Endothelial cell of coronary artery (primary cell): ENCODE measurements at places on chromosomes 7 and 10. TPM values are rescaled to one million over a fixed set of nuclear protein-coding genes. Genes with fewer than 3 reads are reported as not detected.

The PGAM2 gene
- total RNA-seq, result not detected in 2 replicates

The SPDYE18 gene
- 0.09 and 0.28 TPM in 2 replicates for total RNA-seq

The MINDY3 gene
- 17.0 and 22.0 TPM in 2 replicates for total RNA-seq

The SPDYE2B gene
- total RNA-seq, result not detected in 2 replicates

The OPN1SW gene
- total RNA-seq, result not detected in 2 replicates

The ALOX5 gene
- under 0.01 and 0.18 TPM in 2 replicates for total RNA-seq

The AKR1C2 gene
- 3.5 TPM in 1 of 2 replicates, not detected in the other for total RNA-seq

The LOXL4 gene
- 0.81 and 2.4 TPM in 2 replicates for total RNA-seq

The ZNF736 gene
- 2.6 and 7.9 TPM in 2 replicates for total RNA-seq

The STAG3 gene
- 0.09 and 0.19 TPM in 2 replicates for total RNA-seq

The LIPF gene
- total RNA-seq, result not detected in 2 replicates

The ORAI2 gene
- total RNA-seq, result 64.3 and 74.0 TPM in 2 replicates

The CCDC3 gene
- 0.28 and 2.2 TPM in 2 replicates for total RNA-seq

The TMEM270 gene
- total RNA-seq, result not detected in 2 replicates

The RBP4 gene
- total RNA-seq, result not detected in 2 replicates

The CSTF2T gene
- total RNA-seq, result 20.0 and 20.8 TPM in 2 replicates

The CHAT gene
- total RNA-seq, result not detected in 2 replicates

The HECW1 gene
- total RNA-seq, result not detected in 2 replicates

The CFAP69 gene
- 2.2 and 2.4 TPM in 2 replicates for total RNA-seq

The ACTR3C gene
- 0.19 TPM in 1 of 2 replicates, not detected in the other for total RNA-seq

The PPP1R3C gene
- 0.72 and 8.2 TPM in 2 replicates for total RNA-seq

The CALN1 gene
- total RNA-seq, result not detected in 2 replicates

The CHN2 gene
- under 0.01 and 0.56 TPM in 2 replicates for total RNA-seq

The MEST gene
- total RNA-seq, result 8.3 and 52.8 TPM in 2 replicates

The GDF2 gene
- total RNA-seq, result not detected in 2 replicates

The PDSS1 gene
- total RNA-seq, result 8.8 and 10.1 TPM in 2 replicates

The CFTR gene
- not detected in 2 replicates for total RNA-seq

The PNLIPRP2 gene
- total RNA-seq, result not detected in 2 replicates

The VGF gene
- under 0.01 TPM in 1 of 2 replicates, not detected in the other for total RNA-seq

The TMEM236 gene
- total RNA-seq, result under 0.01 and 0.19 TPM in 2 replicates

The LRRD1 gene
- not detected in 2 replicates for total RNA-seq

The JAZF1 gene
- total RNA-seq, result 3.6 and 5.3 TPM in 2 replicates

The TECPR1 gene
- 52.8 and 64.7 TPM in 2 replicates for total RNA-seq

The GPR85 gene
- 0.19 and 2.8 TPM in 2 replicates for total RNA-seq

The TMEM196 gene
- not detected in 2 replicates for total RNA-seq

The PDGFA gene
- total RNA-seq, result 76.9 and 90.8 TPM in 2 replicates

The MCM7 gene
- total RNA-seq, result 51.6 and 123 TPM in 2 replicates

The TBX20 gene
- total RNA-seq, result 1.3 and 3.2 TPM in 2 replicates

The SPDYE5 gene
- not detected in 2 replicates for total RNA-seq

The RBM20 gene
- total RNA-seq, result 0.09 and 0.27 TPM in 2 replicates

The ALKBH4 gene
- total RNA-seq, result 8.6 and 12.1 TPM in 2 replicates

The C10orf67 gene
- not detected in 2 replicates for total RNA-seq

The GPC2 gene
- total RNA-seq, result 3.9 and 5.6 TPM in 2 replicates

The MKLN1 gene
- total RNA-seq, result 15.1 and 26.4 TPM in 2 replicates

The MOGAT3 gene
- total RNA-seq, result not detected in 2 replicates

The SPDYE1 gene
- total RNA-seq, result not detected in 2 replicates

The NACAD gene
- 0.18 and 1.0 TPM in 2 replicates for total RNA-seq

The SPAM1 gene
- not detected in 2 replicates for total RNA-seq

The CC2D2B gene
- total RNA-seq, result 0.09 TPM in 1 of 2 replicates, not detected in the other

The CPA2 gene
- not detected in 2 replicates for total RNA-seq

The SPDYE2 gene
- not detected in 2 replicates for total RNA-seq

The RNF133 gene
- total RNA-seq, result 0.72 and 1.5 TPM in 2 replicates
